ENCODE measurements at places on chromosomes 12 and 14.

- DNase-seq, result no peak
These were observed 232.2 kb downstream of the PCNX1 start for GRCh38 chr14:71139294-71139946.

- no peak for DNase-seq
These were observed 124.7 kb upstream of the SSTR1 start for GRCh38 chr14:38083039-38083438.

DNA sequence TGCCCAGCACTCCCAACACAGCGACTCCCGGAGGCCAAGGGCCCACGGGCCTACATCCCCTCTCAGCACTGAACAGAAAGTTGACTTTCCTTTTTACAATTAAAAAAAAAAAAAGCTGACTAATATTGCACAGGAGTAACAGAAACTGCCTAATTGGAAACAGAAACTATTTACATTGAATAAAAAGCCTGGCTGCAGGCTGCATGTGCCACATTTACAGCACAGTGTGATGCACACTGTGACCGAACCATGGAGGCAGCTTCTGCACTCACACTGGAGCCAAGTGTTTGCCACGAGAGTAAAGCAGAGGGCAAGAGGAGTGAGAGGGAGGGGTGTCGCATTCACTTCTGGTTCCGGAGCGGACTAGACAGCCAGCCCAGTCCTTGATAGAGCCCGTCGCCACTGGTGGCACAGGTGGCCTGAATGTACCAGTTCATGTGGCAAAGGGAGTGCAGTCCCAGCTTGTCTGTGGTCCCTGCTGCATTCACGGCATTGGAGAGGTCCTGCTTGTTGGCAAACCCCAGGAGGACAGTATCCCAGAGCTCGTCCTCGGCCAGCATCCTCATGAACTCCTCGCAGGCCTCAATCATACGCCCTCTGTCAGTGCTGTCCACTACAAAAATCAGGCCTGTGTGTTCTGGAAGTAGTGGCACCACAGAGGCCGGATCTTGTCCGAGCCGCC, 59.2 kb downstream of the SPPL3 start:
- DNase-seq, result no peak

DNA sequence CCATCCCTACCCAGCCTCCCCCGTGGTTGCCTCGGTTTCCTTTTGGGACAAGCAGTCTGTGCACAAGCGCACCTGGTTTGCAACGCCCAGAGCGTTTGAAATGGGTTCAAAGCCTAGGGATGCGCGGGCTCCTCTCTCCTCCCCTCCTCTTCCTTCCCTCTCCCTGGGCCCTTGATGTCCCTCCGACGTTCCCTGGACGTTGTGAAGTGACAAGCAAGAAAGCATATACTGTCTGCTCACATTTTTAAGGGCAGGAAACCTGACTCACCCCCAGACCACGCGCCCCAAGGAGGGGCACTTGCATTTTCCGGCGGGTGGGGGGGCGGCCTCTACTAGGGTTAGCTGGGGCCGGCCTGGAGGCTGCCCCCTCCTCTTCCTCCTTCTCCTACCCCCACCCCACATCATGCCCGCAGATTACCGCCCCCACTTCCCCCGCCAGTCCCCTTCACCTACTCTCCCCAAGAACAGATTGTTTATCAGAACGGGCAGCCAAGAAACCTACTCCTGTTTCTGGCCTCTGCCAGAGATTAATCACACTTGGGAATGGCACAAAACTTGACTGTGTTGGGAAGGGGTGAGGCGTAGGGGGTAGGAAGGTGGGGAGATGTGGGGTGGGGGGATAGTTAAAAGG, 9.5 kb upstream of the IRF2BPL start:
- peak; percentile 52 for DNase-seq

GRCh38 chr14:31258427-31259039, 50.9 kb upstream of the HECTD1 start:
- no peak for DNase-seq

- no peak for DNase-seq
These were observed 31.6 kb downstream of the TBC1D15 start for GRCh38 chr12:71871116-71871515.

- no peak for DNase-seq
These were observed 1159.2 kb upstream of the TMEM132C start for GRCh38 chr12:127107744-127108143.

- DNase-seq, result no peak
These were observed 169.9 kb downstream of the CRADD start for GRCh38 chr12:93846936-93847516.

DNA sequence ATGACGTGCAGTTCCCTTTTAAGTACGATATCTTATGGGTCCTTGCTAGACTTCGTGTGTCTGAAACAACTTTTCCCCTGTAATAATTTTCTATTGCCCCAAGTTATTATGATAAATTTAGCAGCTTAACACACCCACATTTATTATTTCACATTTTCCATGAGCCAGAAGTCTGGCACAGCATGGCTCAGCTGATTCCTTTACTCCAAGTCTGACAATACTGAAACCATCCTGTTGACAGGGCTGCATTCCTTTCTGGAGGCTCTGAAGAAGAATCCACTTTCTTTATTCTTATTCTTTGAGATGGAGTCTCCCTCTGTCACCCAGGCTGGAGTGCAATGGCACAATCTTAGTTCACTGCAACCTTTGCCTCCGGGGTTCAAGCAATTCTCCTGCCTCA, 80.9 kb downstream of the DENND5B start:
- no peak for DNase-seq

- DNase-seq, result no peak
These were observed 242.5 kb upstream of the CAND1 start for GRCh38 chr12:67026487-67027246.

DNA sequence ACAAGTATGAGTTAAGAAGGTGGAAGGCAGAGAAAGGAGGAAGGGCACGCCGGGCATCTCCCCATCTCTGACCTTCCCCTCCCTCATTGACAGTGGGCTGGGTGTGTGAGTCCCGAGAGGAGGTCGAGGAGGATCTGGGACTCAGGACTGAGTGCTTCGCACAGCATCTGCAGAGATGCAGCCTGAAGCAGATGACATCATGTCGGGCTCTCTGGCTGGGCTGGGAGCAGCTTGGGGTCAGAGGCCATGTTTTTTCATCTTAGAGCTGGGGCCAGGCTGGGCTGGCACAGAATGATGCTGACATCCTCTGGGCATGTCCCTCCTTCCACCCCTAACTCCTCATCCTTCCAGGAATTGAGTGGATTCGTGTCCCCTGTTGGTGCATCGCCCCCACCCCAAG, 43.5 kb downstream of the CMKLR1 start:
- no peak for DNase-seq

- peak; percentile 96 for DNase-seq
These were observed 101.9 kb downstream of the GAS2L3 start for GRCh38 chr12:100675432-100675831.

GRCh38 chr14:102320033-102320660, 601 bp downstream of the ZNF839 start:
- DNase-seq, result peak; percentile 59

GRCh38 chr12:123479442-123480180, 21.7 kb downstream of the SNRNP35 start:
- DNase-seq, result no peak

DNA sequence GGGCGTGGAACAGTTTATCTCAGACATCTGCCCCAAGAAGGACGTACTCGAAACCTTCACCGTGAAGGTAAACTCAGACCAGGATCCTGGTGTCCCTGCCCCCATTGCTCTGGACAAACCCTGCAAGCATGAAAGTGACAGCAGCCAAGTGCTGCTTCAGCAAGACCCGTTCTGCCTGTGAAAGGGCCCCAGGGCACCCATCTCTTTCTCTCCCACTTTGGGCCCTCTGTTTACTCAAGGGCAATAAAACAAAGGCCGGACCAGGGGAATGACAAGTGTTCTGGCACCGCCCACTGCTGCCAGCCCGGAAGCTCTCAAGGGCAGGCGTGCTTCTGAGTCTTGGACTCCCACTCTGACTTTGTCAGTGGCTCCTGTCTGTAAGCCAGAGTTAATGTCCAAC, 35.3 kb downstream of the CD9 start:
- DNase-seq, result peak; percentile 87

DNA sequence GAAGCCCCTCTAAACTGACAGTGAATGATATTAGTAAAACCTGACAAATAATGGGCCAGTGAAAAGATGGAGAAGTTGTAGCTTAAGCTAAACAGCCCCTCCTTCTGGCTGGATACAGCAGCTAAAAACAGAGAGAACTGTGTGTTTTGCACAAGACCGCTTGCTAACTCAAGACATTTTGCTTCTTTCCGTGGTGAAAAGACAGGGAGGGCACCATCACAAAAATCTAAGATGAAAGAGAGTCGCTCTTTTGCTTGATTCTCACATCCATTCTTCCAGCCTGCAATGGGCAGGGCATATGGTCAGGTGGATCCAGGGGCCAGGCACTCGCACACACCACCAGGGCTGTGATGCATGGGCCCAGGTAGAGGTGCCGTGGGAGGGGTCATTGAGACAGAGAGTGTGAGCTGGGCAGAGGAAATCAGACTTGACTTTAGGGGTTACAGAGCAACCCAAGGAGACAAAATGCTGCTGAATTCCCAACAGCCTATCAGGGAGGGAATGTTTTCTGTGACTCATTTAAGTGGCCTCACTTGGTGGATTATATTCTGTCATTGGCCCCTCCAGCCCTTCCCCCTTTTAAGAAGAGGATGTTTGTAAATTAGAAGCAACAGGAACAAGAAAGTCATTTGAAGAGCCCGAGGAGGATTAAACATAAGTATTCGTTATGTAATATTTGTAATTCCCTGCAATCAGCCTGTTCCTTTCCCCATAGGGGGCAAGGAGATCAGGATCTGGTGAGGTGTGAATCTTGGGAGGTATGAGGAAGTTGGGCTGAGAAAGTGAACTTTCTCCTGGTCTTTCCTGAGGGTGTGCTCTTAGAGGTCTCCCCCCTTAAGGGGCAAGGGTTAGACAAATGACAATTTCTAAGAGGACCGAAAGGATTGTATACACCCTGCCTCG, 12.3 kb downstream of the EMP1 start:
- no peak for DNase-seq

DNA sequence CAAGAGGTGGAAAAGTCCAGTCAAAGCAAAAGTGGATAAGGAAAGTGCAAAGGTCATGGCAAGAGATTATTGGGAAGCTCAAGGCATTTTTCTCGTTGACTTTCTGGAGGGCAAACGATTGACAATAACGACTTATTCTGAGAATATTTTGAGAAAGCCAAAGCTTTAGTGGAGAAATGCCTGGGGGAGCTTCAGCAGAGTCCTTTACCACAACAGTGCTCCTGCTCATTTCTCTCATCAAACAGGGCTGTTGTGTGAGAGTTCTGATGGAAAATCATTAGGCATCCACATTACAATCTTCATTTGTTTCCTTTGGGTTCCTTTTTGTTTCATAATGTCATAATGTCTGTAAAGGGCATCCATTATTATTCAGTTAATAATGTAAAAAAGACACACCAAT, 26.9 kb downstream of the PRB3 start:
- no peak for DNase-seq

DNA sequence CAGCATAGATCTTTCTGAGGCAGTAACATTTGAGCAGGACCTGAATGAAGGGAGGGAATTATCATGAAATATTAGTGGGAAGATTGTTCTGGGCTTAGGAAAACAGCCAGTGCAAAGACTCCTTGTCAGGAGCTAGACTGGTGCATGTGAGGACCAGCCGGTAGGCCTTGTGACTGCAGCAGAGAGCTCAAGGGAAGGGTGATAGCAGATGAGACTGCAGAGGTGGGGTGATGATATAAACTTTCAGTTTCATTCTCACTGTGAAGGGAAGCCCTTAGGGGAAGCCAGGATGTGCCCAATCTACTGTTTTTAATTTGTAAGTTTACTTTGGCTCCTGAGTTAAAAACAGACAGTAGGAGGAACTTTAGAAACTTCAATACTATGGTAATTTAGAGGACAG, 12.4 kb downstream of the IL22 start:
- no peak for DNase-seq

DNA sequence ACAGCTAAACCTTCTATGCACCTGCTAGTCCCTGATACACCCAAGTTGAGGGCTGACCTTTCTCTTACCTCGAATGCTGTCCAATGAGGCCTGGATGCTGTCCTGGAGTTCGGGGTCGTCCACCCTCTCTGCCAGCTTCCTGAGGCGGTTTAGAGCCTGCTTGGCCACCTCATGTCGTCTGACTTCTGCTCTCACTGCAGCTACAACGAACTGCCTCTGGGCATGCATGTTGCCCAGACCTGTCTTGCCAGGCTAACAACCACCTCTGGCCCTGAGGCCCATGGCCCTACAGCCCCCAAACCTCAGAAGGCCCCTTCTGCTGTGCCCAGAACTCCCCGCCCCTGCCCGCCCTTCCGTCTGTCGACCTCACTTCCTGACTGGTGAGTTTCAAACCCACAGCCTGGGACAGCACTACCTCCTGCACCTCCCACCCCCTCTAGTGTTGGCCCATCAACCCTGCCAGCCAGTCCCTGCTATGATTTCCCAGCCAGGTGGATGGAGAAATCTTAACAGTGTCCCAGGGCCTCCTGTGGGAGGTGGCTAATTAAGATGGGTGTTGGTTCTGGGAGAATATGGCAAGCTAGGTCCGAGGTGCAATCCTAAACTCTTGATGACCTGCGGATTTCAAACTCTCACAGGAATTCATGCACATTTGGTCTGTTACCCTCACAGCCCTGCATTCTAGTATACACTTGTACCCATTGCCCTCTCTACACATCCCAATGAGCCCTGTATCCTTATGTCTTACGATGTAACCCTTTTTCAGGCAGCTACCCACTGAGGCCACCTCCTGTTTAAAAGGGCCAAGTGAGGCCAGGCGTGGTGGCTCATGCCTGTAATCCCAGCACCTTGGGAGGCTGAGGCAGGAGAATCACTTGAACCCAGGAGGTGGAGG, 2.7 kb upstream of the TSPAN31 start:
- no peak for DNase-seq

- no peak for DNase-seq
These were observed 220.1 kb upstream of the EEA1 start for GRCh38 chr12:93149229-93149628.

GRCh38 chr14:80522411-80522810, 311.1 kb upstream of the DIO2 start:
- DNase-seq, result no peak

DNA sequence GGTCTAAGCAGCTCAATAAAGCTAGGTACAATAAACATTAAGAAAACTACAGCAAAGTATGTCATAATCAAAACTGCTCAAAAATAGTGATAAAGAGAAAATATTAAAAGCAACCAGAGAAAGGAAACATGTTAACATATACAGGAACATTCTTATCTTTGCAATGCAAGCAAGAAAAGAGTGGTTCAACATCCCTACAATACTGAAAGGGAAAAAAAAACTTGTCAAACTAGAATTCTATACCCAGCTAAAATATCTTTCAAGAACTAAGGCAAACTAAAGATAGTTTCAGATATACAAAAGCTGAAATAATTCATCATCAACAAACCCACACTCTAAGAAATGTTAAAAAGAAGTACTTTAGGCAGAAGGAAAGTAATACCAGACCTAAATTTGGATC, 134.2 kb downstream of the DPF3 start:
- no peak for DNase-seq

GRCh38 chr12:2163177-2163941, 110.6 kb downstream of the CACNA1C start:
- no peak for DNase-seq

DNA sequence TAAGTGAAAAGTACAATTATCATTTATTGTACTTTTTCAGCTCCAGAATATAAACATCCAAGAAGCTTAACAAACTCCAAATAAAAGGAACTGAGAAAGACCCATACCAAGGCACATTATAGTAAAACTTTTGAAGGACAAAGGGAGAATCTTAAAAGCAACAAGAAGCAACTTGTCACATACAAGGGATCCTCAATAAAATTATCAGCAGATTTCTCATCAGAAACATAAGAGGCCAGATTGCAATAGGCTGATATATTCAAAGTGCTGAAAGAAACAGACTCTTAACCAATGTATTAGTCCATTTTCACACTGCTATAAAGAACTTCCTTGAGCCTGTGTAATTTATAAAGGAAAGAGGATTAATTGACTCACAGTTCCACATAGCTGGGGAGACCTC, 48.3 kb downstream of the TTC7B start:
- no peak for DNase-seq
